Activated naive CD8-positive, alpha-beta T cell treated with anti-CD3 and anti-CD28 coated beads, Interleukin-2, amount 50 U/mL, for 16 hours (primary cell): ENCODE measurements at places on chromosomes 6 and 20.

- DNase-seq: no peak
Measured at GRCh38 chr20:10669843-10670446, 3.9 kb downstream of the JAG1 start.

- DNase-seq: no peak
Measured at GRCh38 chr6:128784266-128784665, 98.7 kb upstream of the LAMA2 start.

GRCh38 chr6:105207524-105208269 is 27.9 kb upstream of the POPDC3 start:
- DNase-seq: no peak

GRCh38 chr6:170296746-170297575 is 6.1 kb upstream of the DLL1 start:
- DNase-seq: no peak

DNA sequence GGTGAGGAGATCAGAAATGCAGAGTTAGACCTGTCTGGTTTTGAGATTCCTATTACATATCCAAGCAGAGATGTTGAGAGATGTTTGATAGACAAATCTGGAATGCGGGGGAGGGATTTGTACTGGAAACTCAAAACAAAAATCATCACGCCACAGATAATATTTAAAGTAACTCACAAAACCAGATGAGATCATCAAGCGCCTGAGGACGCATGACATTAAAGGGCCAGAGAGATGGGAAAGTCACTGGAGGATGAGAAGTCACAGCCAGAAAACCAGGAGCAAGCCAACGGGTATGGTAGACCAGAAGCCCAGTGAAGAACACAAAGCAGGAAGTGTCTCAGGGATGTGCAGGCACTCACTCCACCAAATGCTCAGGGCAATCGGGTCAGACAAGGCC is 87.7 kb downstream of the DLL1 start:
- DNase-seq: no peak

GRCh38 chr6:48735846-48736245 is 624.8 kb upstream of the PTCHD4 start:
- no peak for DNase-seq

DNA sequence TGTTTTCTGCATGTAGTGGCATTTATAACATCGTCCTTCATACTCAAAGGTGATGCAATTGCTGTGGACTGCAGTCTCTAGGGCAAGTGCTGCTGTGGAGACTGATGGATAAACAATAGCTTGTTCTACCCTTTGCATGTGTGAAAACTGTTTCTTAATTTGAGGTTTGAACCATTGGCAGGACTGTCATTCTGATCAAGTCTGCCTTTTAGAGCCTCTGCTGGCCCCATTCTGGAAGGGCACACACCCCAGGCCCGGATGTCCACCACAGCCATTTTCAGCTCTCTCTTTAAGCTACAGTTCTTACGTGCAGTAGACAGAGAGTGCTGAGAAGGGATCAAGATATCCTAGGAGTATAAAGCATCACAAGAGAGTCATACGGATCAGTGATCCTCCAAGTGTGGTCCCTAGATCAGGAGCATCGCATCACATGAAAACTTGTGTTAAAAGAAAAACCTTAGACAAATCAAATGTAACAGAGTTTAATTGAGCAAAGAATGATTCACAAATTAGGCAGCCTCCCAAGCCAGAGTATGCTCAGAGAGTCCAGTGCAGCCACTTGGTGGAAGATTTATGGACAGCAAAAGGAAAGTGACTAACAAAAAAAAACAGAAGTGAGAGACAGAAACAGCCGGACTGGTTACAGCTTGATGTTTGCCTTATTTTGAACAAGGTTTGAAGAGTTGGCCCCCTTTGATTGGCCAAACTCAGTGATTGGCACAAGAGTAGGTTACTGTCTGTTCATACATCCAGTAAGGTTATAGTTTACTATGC is 52.0 kb downstream of the FRK start:
- DNase-seq: no peak

DNA sequence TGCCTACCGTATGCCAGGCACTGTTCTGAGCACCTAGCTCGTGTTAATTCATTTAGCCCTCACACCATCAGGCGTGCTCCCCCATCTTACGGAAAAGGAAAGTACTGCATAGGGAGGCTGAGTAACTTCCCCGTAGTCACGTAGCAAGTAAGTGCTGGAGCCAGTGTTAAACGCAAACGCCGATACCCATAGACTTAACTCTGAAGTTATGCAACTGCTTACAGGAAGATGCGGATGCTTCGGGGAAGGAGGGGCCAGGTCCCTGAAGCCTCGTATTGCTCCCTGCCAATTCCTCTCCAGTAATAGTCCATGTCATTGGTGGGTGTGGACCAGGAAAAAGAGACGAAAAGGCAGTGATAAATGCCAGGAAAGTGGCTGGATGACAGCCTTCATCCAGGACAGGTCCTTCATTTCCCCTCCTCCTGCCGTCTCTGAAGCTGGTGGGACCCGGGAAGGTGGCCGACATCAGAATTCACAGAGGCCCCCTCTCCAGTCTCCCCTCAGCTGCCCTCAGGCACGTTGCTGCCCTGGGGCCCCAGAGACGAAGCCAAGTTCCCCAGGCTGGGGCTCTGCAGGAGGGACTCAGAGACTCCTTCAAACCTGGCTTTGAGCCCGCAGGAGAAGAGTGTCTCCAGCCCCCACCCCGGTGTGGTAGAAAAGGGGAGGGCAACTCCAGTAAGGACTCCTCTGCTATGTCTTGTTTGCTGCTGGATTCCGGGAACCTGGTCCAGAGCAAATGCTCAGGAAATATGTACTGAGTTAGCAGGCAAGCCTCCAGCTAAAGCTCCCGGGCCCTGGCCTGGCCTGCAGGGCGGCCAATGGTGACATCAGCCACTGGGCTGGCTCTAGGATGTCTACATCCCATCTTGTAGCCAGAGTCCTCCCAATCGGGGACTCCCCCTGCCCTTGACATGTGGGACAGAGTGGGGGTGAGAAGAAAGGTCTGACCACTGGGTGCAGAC is 37.8 kb downstream of the RAB44 start:
- DNase-seq: no peak

DNA sequence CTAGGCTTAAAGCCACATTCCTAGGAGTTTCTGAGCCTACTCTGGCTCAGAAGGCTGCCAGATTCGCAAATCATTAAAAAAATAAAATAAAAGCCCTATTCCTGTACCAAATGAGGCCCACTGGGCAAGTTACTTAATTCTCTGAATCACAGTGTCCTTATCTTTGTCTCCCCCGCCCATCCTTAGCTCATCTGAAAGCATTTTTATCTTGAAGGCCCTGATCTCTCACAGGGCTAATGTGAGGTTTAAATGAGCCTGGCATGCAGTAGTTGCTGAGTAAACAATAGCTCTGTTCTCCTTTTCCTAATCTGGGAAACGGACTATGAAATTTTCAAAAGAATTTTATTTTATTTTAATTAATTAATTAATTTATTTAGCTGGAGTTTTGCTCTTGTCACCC is 2.1 kb upstream of the ZBTB12 start:
- DNase-seq: no peak

DNA sequence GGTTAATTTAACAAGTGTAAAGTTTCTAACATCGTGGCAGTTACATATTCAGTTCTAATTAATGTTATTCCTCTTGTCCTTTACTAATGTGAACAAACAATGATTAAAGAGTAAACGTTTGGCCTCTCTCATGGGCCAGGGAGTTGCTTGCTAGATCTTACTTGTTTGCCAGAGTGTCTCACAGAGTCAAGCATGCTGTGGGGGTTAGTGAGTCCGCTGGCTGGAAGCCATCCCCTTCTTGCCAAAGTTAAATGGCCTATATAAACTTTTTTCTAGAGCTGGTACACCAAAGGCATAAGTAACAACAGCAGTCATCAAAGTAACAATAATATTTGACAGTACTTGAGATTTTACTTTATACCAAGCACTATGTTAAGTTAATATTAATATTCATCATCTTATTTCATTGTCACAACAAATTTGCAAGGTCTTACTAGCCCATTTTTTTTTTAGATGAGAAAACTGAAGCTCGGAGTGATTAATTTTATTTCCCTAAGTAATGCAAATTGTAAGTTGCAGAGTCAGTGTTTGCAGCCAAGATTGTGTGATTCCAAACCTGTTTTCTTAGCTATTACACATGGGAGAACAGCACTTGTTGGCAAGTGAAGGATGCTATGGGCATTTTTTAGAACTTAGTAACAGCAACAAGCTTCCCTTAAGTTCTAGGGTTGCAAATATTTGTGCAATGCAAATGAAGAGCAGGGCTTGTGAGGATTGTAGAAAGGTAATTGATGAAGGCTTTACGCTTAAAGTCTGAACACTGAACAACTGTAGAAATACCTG is 224.5 kb downstream of the RFPL4B start:
- no peak for DNase-seq
